Astrocyte (in vitro differentiated cells and primary cell): ENCODE measurements at places on chromosomes 13 and 19. TPM values are rescaled to one million over a fixed set of nuclear protein-coding genes. Genes with fewer than 3 reads are reported as not detected.

Gene PKN1
- 59.2 and 68.3 TPM in 2 replicates for total RNA-seq

Gene ZNF8
- total RNA-seq: 10.0 and 10.4 TPM in 2 replicates

DNA sequence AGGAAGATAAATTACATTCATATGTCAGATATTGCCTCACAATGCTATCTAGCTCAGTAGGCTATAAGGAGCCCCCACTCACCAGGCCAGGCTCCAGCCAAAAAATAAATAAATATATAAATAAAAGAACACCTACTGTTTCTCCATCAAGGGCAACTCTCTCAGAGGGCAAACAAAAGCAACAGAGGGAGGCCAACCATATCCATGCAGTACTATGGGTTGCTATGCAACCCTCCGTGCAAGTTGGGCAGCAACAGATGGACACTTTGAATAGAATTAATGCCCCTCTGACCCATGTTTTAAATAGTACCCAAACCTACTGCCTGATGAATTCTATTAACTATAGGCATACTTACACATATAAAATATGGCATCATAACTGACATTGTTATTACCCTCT is 279.8 kb upstream of the EDNRB start:
- DNase-seq: no peak

DNA sequence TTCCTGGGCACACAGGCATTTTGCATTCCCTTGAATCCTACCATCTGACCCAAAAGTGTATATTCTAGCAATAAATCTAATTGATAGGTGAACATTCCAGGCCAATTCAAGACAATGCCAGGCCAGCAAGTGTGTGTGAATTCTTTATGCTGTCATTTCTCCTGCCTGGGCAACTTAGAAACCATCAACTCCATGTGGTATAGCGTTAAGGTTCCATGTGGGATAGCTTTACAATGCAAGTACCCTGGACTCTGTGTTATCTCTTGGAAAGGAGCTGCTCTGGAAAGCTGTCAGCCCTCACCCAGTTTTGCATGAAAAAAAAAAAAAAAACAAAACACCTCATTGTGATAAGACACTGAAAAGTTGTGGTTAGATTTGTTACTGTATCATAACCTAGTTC is 15.6 kb upstream of the FLT1 start:
- no peak for DNase-seq

DNA sequence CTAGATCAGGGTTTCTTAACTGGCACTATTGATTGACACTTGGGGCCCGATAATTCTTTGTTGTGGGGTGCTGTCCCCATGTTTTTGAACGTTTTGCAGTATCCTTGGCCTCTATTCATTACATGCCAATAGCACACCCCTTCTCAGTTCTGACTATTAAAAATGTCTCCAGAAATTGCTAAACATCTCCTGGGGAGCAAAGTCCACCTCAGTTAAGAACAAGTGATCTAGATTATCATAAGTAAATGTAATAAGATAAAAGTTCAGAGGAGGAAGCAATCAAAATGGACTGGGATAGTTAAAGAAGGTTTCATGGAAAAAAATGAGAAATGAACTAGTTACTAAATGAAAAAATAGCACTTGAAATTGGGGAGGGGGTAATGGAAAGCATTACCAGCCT is 98.1 kb upstream of the MIR17HG start:
- DNase-seq: no peak

GRCh38 chr13:77502104-77502720 is 33.3 kb upstream of the SCEL start:
- no peak for DNase-seq

GRCh38 chr13:76175961-76176725 is 540.0 kb downstream of the LMO7 start:
- no peak for DNase-seq

- no peak for DNase-seq
Observed at GRCh38 chr19:36152352-36153091, at the start of gene COX7A1. Gene COX7A1 (minus strand): TSS chr19:36152447. CDS start chr19:36152407, 40 bp downstream.

- DNase-seq: no peak
Observed at GRCh38 chr19:5578097-5578846, 10.5 kb upstream of the TINCR start.

- DNase-seq: peak; percentile 84
Observed at GRCh38 chr19:42207767-42208271, 9.7 kb downstream of the DEDD2 start.
